Right hindlimb (tissue), 1 donor: ENCODE measurements at places on chromosomes 3 and 15.

DNA sequence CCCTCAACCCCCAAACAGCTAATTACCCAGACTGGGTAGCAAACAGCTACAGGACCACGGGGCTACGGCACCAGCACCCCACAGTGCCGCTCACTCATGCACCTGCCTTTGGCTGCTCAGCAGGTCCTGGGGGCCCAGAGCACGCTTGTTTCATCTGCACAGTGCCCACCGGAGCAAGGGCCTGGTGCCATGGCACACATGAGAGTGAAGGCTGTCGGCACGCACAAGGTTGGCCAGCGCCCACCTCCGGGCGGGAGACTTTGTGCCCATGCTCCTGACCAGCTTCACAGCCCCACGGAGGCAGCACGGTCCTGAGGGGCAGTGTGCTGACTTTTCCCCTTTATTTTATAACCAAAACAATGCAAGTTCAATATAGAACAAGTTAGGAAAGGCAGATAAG, 135.9 kb upstream of the NSMCE3 start:
- no peak for DNase-seq

DNA sequence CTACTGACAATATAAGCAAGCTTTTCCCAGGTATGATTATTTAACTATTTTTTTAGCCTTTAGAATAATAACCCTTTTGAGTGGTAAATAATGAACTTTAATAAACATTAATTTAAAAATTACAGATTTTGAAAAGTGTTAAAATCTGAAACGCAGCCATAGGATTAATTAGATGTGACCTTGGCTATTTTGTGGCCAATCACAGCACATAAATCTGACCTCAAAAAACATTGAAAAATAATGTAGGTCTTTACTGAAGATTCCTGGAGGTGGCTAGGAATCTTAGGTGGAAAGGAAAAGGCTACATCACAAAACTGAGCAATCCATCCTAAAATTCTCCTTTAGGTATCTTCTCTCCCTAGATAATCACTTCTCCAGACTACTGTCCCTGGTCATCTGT, 18.1 kb downstream of the SCG3 start:
- no peak for DNase-seq

- no peak for DNase-seq
Observed at GRCh38 chr3:61861410-61861809, 300.0 kb downstream of the PTPRG start.

GRCh38 chr3:53711387-53711786, 134.8 kb downstream of the CHDH start:
- no peak for DNase-seq

GRCh38 chr3:43373560-43373928, 87.2 kb downstream of the SNRK start:
- DNase-seq = no peak

GRCh38 chr3:192889679-192890078, 28.0 kb downstream of the MB21D2 start:
- DNase-seq = no peak

DNA sequence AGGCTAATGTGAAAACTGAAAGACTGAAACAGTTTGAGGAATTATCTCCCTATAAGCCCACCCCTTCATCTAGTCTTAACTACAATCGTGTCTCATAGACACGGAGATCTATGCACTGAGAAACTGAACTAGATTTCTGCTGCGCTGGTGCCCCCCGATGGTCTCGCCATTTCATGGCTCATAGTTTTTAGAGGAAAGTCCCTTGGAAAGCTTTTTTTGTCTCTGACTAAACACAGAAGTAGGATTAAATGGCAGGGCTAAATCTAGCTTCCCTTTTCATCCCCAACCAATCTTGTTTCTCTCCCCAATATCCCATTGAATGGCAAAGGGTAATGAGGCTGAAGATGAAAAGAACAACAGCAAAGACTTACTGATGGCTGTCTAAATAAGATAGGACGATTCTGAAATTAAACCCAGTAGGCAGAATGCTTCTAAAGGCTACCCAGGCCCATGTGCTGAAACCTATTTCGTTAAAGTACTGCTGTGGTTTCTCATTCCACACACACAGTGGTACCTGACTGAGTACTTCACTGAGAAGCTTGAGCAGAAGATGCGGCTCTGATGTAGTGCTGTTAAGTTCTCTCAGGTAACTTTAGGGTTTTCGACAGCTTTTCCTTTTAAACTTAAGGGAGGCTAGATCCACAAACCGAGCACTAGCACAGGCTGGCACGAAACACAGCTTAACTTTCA, 142.7 kb downstream of the GADL1 start:
- DNase-seq = peak; percentile 74

GRCh38 chr3:150079029-150079739, 108.5 kb upstream of the PFN2 start:
- peak; percentile 87 for DNase-seq

DNA sequence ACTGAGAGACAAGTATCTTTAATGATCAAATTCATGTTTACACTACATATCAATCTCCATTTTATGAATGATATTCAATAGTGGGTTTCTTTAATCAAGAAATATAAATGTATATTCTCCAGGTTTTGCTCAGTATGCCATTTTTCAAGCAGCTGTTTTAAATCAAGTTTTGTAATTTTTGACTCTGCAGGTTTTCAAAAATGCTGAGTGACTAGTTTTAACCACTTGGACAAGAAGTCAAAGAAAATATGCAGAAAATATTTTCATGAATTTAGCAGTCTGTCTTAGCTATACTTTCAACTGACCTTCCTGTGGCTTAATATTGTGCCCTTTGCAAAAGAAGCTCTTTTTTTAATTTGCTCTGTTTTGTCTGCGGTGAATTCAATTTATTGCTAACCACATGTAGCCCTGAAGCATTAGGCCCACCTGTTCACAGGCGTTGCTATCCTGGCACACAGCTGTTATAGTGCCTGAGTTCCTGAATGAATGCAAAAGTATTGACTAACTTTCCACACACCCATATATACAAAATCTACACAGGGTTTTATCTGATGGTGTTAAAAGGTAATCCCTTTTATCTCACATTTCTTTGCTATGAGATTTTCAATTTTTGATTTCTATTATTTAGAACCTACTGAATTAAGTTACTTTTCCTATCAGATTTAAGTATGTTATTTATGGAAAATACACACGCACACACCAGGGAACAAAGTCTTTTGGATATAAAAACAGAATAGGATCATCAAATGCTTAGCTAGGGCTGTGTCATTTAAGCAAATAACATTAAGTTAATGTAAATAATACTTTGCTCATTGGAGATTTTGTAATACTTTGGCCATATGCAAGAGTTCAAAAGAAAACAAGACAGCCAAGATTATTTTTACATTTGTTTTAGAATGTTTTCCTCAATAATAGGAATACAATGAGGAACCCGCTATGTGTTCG, 1166.1 kb upstream of the GBE1 start:
- DNase-seq = no peak

- DNase-seq = no peak
Observed at GRCh38 chr15:28093752-28094535, 5.2 kb downstream of the OCA2 start.

DNA sequence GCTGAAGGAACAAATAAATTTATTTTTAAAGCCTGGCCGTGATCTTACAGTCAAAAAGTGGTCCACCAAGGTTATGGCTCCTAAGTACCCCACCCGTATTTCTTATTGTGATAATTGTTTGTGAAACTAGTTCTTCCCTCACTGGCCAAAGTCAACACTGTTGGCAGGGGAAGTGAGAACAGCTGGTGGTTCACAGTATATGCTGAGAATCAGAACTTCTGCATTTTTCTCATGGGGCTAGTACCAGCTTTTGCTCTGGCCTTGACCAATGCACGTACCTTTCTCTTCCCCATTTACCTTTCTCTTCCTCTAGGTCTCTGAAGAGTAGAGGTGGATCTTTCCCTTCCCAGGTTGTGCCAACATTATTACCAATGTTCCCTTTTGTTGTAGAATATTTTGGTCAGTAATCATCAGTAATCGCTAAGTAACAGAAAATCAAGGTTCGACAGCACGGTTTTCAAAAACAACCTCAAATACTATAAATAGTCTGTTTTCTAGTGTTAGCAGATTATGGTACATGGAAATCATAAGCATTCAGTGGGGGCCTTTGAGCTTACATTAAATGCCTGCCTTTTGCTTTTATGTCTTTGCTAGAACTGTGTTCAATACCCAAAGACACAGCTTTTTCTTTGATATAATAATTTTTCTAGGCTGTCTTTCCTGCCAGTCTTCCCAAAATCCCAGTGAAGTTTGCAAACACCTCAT, 268.0 kb downstream of the LPP start:
- DNase-seq = peak; percentile 27

GRCh38 chr3:88879905-88880304, 227.5 kb upstream of the EPHA3 start:
- no peak for DNase-seq
